ENCODE measurements at places on chromosomes 2 and 18. TPM values are rescaled to one million over a fixed set of nuclear protein-coding genes. Genes with fewer than 3 reads are reported as not detected.

- no peak for DNase-seq
These were observed 22.8 kb downstream of the NFE2L2 start for GRCh38 chr2:177241711-177242120.

The PGAP1 gene
- 21.0 TPM for total RNA-seq

GRCh38 chr2:58501371-58502160, 260.4 kb upstream of the FANCL start:
- no peak for DNase-seq

The C2orf80 gene
- not detected for total RNA-seq

- no peak for DNase-seq
These were observed 316.9 kb upstream of the LRRTM4 start for GRCh38 chr2:77839102-77839501.

DNA sequence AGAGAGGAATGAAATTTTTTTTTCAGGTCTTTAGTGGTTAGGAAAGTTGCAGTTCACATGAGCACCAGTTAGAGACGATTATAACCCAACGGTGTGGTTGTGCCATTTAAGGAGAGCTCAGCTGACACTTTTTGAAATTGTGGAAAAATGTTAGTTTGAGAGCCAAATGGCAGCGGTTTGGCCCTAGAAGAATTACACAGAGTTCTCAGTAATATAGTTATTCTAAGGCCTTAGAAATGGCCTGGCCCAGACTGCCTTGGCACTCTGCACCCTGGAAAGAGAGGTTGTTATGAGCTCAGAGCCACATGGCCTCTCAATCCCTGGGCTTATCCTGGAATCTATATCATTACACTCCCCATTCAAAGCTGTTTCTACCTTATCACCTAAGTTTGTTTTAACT, 117.4 kb downstream of the RHBDD1 start:
- no peak for DNase-seq

DNA sequence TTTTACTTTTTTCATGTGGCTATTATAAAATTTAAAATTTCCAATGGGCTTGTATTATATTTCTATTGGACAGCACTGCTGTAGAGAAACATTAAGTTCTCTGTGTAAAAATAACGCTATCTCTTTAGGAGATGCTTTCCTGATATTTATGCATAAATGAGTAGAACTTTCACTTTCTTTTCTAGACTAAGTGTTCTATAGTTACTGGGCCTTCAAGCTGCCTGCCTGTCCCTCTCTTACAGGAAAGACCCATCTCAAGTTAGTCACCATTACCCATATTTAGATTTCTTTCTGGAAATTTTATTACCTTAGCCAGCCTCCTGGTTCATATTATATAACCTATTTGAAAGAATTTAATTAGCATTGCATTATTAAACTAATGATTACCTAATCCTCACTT, 4.8 kb downstream of the ITGA4 start:
- no peak for DNase-seq

GRCh38 chr2:127654084-127654837, 8.3 kb downstream of the GPR17 start:
- no peak for DNase-seq

DNA sequence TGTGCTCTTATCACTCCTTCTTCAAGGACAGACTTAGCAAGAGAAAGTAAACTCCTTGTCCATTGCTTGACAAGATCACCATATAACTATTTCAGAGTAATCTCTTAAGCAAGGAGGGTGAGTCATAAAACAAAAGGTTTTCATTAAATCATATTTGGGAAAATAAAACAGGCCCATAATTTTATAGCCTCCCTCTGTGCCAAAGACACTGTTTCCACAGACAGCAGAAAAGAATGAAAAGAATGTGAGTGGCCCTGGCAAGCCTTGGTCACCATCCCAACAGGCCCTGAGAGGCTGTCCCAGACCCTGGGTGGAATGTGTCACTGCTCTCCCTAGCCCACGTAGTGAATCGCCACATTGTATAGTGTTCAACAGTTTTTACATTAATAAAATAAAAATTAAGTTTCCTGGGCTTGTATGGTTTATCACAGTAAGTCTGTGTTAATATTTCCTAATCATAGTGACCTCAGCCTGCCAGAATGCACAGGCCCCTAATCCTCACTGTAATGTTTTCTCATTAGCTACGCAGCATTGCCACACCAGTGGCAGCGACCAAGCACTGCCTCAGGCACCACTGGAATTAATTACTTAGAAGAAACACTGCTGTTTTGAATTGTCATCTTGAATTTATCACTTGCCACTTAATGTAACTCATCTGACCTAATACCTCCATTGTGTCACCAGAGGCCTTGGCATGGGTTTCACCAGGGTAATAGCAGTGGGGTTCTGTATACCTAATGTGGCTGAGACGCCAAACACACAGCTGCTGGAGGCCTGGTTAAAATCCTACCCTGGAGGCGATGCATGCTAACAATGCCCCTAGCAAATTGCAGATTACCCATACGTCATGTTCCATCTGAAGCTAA, 401.9 kb downstream of the LNPK start:
- no peak for DNase-seq

GRCh38 chr2:64945973-64946768, 43.0 kb upstream of the SLC1A4 start:
- no peak for DNase-seq

The FANCL gene
- 41.5 TPM for total RNA-seq

GRCh38 chr2:222526480-222527277, 102.3 kb downstream of the SGPP2 start:
- no peak for DNase-seq

The LAMA3 gene
- 0.33 TPM for total RNA-seq

DNA sequence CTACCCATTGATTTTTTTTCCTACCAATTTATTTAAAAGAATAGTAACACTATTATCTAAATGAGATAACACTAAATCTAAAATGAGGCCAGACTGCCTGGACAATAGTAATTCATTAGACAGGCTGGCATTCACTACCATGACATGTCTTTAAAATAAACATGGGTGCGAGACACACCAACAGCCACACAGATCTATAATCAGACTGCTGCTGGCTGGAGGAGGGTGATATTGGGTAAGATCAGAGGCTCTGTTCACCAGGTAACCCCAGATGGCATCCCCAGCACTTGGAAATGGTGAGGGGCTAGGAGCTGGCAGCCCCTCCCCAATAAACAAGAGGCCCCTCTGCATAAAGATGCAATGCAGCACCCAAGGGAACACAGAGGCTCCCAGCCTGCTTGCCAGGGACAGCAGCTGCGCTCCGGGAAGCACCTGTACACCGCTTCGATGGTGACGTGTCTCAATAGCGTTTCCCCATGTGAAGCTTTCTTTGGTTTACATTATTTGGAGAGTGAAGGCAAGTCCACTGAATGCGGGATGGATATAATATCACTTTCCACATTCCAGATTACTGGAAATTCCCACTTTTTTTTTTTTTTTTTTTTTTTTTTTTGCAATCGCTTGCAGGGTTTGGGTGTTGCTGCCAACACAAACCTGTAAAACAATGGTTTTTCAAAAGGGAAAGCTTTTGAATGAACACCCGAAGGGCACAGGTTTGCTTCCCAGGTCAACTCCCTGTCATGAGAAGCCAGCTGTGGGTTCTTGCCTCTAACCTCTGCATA, 159.0 kb downstream of the ZNF516 start:
- no peak for DNase-seq

DNA sequence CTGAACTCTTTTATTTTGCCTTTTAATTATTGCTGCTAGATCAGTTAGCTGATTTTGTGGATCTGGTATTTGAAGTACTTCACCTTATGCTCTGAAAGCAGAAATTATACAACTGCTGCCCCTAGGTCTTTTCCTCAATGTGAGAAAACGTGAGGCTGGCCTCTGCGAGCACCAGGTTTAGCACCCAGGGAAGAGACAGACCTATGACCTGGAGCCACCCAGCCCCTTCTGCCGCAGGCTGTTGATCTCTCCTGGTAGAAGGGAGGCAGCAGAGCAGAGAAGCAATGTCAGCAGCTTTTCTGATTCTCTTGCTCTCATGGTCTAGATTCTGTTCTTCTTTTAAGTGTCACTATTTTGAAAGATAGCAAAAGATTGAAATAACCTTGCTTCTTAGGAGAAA, 19.9 kb downstream of the TRAPPC12 start:
- no peak for DNase-seq

- DNase-seq, result no peak
These were observed 54.8 kb upstream of the CCDC68 start for GRCh38 chr18:55014095-55014494.

- DNase-seq, result no peak
These were observed 6.4 kb downstream of the NGEF start for GRCh38 chr2:233006648-233007047.

The ZCCHC2 gene
- total RNA-seq, result 12.4 TPM

GRCh38 chr2:196399722-196400691, 228.6 kb upstream of the STK17B start:
- no peak for DNase-seq

The MC2R gene
- not detected for total RNA-seq

The C2orf66 gene
- not detected for total RNA-seq

- DNase-seq, result no peak
These were observed 29.3 kb downstream of the UBE2F start for GRCh38 chr2:237996021-237996593.

The TBR1 gene
- not detected for total RNA-seq

- no peak for DNase-seq
These were observed 17.7 kb downstream of the RPIA start for GRCh38 chr2:88709181-88709631.

The IMPACT gene
- 41.9 TPM for total RNA-seq

GRCh38 chr2:168593713-168594112, 137.6 kb downstream of the CERS6 start:
- no peak for DNase-seq

- no peak for DNase-seq
These were observed 6.8 kb downstream of the NPHP1 start for GRCh38 chr2:110198016-110198415.

The FOXD4L1 gene
- total RNA-seq, result not detected

DNA sequence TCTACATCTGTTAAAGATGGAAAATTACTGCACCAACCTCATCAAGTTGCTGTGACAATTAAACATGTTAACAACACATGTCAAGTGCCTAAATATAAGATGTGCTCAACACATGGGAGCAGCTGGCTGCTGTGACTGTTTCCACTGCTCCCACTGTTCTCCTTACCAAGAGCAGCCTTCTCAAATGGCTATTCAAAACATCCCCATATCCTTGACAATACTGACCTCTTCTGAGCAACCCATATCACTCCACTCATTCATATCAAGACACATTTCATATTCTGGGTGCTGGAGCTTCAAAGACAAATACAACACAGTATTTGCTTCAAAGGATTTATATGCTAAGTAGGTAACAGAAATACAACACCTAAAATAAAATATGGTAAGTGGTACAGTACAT, 60.3 kb downstream of the PIAS2 start:
- no peak for DNase-seq

The NTSR2 gene
- not detected for total RNA-seq
